ENCODE measurements at places on chromosomes 2 and 18.

DNA sequence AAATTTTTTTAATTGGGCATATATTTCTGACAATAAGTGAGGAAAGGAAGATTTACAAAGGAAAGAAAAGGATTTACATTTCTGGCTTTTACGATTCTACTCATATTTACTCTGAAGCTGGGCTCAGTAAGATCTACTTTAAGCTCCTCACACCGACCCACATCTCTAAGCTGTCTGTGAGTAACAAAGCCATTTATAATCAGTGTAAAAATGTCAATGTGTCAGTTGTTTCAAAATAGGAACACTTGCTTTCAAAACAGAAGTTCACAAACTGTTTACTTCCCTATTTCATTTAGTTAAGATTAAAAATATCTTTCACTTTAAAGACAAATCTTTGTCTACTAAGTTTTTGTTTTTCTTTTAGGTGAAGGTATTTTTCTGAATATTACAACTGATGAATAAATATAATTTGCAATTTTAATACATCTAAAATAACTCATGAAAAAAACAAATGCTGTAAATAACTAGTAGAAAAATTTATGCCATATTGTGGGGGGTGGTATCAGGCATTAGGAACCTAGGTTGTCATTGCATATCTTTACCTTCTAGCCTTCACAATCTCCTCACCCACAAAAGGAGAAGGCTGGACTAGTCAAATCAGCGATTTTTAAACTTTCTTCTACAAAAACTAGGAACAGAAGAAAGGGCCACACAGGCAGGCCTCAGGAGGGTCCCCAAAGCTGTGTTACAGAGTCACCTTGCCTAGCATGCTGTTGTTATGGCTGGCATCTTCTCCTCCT lies 64.5 kb downstream of the TMEM131 start:
- DNase-seq: no peak

- peak; percentile 83 for DNase-seq
Measured at GRCh38 chr2:227817850-227818674, 4.4 kb downstream of the CCL20 start.

DNA sequence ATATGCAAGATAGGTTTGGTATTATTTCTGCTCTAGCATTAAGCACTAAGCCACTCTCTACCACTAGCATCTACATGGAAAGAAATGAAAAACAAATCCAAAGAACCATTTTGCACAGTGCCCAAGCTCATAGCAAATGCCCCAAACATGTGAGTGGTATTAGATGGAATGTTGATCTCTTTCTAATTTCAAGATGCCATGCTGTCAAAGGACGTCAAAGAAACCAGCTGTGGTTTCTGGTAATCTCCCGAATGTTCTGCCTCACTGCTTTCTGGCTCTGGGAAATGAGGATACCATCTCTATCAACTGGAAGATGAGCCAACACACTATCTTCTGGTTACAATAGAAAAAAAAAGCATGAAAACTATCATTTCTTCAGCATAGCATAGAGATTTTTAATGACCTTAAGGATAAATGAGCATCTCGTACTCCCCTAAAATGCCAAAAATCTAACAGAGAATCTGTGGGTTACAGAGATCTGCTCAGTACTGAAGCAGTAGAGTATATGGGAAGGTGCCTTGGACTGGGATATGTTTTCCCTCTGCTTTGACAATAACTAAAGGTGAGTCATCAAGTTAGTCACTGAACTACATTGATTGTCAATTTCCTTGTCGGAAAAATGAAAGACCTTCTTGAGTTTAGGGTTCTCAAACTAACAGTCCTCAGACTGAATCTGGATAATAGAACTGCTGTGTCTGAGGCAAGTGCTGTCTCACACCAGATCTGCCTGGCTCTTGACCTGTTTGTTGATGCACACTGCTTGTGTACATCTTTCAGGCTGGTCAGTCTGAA lies 244.8 kb upstream of the NCKAP5 start:
- no peak for DNase-seq

DNA sequence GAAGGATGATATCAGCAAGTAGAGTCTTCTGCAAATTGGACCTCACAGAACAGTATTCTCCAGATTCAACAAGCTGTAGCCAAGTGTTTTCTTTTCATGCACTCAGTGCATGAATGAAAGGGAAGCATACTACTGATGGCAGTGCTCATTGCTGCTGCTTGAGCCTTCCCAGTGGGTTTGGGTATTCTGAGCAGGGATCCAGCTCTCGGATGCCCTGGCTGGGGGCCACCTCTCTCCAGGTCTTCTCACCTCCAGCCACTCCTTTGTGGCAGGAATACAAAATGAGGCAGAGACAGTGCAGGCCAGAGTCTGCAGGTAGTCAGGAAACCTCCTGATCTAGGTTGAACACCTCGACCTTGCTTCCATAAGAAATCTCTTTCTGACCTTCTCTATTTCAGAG lies 390.4 kb upstream of the CELF4 start:
- no peak for DNase-seq

DNA sequence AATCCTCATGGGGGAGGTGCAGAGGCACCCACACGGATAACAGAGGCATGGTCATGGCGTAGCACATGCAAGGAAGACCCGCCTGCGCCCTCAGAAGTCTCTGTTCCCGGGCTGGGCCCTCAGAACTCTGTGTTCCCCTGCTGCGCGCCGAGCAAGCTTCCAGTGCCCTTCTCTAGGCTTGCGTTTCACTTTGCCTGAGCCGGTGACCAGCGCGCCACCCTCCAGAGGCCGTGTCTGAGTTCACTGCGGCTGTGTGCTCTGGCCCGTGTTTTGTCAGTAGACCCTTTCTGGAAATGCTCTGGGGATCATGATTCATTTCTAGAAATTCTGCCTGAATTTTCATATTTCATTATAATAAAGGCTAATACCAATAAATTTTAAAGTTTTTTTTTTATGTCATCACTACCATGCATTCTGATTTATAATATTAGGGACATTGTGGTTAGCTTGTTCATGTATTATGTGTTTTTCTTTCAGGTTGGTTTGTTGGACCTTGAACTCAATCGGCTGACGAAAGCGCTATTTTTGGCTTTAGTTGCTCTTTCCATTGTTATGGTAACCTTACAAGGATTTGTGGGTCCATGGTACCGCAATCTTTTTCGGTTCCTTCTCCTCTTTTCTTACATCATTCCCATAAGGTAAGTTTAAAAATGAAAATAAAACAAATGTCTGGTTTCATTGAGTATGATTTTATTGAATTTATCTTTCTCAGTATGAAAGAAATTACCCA lies 142.7 kb upstream of the NFATC1 start:
- no peak for DNase-seq
